ENCODE measurements at places on chromosomes 12 and 14.

DNA sequence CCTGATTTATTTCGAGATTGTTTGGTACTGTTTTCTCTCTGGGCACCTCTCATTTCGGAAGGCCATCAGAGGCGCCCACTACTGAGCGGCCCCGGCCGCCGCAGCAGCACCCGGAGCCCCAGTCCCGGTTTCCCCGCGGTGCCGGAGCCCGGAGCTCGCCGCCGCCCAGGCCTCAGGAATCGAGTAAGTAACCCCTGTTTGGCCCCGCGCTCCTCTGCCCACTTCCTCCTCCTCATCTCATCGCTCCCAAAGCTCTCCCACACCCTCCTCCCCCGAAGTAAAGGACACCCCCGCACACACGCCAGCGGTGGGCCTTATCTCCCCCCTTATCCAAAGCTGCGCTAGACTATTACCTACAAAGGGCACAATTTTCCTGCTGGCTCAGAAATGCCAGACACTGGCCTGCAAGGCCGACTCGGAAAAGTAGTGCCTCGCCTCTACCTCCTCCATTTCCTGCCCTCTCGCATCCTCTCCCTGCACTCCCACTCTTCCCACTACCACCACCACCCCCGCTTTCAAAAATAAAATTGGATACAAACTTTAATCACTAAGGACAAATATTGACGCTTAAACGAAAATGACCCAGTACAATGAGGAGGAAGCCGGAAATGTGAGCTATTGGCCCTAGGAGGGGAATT, 637 bp upstream of the FOXG1 start:
- peak; percentile 87 for DNase-seq

- DNase-seq, result no peak
Observed at GRCh38 chr14:98444077-98444476, 827.9 kb downstream of the BCL11B start.

DNA sequence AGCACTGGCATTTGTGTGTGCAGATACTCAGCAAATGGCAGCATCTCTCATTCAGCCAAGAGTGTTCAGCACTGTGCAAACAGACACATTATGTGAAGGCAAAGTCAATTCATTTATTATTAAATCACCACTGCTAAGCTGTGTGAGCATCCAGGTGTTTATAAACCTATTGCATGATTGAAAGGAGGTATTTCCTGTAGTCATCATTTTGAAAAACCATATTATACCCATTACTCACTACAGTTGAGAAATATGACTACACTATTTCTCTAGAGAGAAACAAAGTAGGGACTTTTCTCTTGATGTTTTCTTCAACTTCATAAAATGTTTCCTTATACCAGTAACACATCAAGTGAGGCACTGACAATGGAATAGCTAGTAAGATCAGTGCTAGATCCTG, 13.7 kb downstream of the SPX start:
- no peak for DNase-seq

DNA sequence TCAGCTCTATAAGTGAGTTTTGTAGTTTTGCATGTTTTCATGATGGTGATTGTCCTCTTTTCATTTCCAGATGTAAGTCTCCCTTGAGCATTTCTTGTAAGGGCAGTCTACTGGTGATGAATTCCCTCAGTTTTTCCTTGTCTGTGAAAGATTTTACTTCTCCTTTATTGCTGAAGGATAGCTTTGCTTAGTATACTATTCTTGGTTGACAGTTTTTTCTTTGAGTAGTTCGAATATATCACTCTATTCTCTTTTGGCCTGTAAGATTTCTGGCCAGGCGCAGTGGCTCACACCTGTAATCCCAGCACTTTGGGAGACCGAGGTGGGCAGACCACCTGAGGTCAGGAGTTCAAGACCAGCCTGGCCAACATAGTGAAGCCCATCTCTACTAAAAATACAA, 23.6 kb downstream of the SIX4 start:
- no peak for DNase-seq

- no peak for DNase-seq
Observed at GRCh38 chr12:22250762-22251161, 83.7 kb downstream of the ST8SIA1 start.

GRCh38 chr12:117333331-117333881, 28.0 kb downstream of the NOS1 start:
- no peak for DNase-seq
